Activated naive CD4-positive, alpha-beta T cell (primary cell): ENCODE measurements at places on chromosomes 3 and 15.

DNA sequence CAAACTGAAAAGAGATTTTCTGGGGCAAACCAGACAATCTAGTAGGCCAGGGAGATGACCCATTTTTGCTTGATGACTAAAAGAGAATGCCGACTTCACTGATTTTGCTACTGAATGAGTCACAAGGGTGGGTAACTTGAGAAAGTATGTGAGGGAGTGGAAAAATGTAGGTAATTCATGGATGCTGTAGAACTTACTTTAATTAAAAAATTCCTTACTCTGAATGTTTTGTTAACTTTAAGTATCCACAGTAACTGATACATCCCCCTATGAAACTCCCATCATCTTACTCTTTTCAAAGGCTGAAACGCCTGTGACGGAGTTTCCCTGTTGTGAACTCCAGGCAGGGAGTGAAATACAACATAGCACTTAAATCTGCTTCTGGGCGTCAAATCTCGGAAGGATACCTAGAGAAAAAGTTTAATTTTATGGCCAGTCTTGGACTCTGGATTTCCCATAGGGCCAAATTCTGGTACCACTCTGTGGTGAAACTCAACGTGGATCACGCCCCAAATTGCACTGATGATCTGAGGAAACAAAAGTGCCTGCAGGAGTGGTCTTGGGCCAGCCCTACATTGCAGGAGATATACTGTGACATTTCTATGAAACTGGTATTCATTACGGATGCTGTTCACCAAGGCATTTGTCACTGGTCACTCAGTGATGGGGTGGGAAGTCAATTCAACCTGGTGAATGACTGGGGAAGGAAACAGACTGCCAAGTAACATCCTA, 24.0 kb downstream of the GOLIM4 start:
- no peak for DNase-seq

DNA sequence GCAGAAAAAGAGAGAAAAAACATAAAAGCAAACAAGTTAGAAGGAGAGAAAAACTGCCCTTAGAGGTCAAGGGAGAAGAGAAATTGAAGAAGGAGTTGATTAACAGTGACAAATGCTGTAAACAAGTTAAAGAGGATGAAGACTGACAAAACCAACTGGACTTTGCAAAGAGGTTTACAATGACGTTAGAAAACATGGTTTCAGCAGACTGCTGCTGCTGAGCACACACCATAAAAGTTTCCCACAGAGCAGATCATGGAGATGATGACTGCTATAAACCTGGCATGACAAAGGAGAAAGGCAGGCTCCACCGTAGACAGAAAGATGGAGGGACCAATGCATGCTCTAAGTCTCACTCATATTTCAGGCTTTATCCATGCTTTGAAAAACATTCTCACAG, 78.7 kb downstream of the POLQ start:
- no peak for DNase-seq

GRCh38 chr3:129230311-129231019, 18.9 kb upstream of the COPG1 start:
- no peak for DNase-seq

DNA sequence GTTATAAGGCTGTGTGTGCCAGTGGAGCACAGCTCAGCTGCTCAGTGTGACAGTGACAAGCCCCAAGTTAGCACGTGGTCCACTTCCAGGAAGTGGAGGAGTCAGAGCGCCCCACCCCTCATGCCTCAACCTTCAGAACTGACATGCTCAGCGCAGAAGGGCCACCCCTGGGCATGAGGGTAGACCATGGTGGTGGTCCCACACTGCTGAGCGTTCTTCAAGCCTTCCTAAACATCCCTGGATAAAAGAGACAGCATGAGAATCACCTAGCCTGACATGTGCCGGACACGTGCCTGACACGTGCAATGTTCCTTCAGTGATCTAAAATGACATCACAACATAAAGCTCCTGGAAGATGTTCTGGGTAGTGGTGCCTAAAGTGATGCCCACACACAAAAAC, 16.8 kb downstream of the ATP10A start:
- peak; percentile 54 for DNase-seq

DNA sequence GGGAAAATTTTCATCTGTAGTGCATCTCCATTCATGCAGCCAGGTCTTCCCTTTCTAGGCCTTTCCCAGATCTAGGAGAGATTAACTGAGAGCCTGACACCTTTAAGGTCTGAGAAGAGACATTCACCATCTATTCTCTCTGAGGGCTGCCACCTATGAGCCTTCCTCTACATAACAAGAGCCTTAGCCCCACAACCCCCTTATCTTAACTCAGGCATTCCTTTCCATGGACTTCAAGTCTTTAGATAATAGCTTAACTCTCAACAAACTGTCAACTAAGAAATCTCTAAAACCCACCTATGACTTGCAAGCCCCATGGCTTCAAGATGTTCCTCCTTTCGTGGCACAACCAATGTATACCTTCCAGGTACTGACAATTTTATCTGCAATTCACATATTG, 121.0 kb downstream of the GABRB3 start:
- DNase-seq, result no peak

DNA sequence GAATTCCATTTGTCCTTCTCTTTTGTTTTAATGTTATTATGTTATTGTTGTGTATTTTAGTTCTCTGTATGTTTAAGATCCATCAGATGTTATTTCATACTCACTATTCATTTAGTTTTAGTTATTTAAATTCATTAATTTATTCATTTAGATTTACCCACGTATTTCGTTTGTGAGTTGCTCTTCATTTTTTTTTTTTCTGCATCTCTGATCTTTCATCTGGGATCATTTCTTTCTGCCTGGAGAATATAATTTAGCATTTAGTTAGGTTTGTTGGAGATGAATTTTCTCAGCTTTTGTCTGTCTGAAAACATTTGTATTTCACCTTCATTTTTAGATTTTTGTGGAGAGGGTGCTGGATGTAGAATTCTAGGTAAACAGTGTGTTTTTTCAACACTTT, 12.9 kb downstream of the NEO1 start:
- no peak for DNase-seq
